ENCODE measurements at places on chromosomes 11 and 22.

DNA sequence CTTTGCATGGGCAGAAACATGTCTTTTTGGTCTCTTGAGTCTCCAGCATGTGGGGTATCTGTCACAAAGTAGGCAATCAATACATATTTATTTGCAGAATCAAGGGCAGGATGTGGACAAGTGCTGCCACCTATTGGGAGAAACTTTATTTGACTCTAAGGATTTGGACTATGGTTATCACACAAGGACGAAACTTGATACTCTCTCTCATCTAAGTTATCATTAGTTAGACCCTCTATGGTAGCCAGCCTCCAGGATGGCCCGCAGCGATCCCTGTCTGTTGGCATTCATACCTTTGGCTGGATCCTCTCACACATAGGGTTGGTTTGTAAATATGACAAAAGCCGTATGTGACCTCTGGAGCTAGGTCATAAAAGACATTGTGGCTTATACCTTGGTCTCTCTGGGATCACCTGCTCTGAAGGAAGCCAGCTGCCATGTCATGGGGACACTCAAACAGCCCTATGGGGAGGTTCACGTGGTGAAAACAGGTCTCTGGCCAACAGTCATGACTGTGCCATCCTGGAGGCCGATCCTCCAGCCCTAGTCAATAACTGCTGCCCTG is 1.1 kb upstream of the FBXO7 start:
- DNase-seq = no peak

DNA sequence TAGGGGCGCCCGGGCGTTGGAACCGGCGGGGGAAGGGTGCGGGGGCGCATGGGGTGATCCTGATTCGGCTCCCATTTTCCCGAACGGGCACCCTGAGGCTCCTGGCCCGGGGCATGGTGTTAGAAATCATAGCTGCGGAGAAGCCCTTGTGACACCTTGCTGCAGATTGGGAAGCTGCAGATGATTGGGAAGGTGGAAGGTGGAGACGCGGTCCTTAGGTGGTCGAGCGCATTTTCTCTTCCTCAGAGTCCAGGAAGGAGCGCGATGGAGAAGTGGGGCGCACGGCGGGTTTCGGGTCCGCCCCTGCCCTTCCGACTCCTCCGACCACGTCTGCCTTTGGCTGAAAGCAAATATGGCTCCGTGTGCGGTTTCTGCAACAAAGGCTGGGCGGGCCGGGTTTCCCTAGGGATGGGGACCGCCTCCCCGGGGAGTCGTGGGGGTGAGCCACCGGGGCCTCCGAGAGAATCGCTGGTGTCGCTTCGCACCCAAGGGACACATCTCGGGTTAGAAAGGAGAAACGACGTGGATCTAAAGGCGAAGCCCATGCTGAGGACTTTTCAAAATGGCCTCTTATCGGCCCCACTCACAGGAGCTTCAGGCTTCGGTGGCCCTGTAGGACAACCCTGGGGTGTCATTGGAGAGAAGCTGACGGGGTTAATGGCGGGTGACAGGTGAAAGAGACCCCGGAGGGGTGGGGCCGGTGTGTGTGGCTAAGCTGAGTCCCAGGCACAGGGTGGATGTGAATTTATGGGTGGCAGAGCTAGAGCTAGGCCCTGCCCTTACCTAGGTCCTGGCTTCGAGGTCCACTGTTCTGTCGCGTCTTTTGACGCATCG is 707 bp upstream of the FTH1 start:
- peak; percentile 64 for DNase-seq

- DNase-seq = no peak
Measured at GRCh38 chr11:35272391-35272902, 133.5 kb downstream of the CD44 start.

- DNase-seq = no peak
Measured at GRCh38 chr11:68090706-68091105, 30.5 kb downstream of the CHKA start.

- DNase-seq = no peak
Measured at GRCh38 chr11:16759857-16760508, 21.5 kb downstream of the C11orf58 start.

DNA sequence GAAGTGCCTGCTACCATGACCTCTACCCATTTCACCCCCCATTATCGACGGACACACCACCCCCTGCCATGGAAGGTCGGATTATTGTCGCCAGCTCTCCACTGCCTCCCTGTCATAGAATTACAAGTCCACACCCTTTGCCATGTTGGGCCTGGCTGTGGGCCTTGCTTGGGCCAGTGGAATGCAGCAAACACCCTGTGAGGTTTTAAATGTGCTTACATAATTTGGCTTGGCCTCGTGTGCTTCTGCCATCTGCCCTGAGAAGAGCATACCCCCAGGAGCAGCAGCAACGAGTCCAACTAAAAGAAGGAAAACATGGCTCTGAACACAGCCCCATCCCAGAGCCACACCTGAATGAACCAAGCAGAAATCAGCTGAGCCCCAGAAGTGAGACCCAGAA is 94.1 kb upstream of the PRDM11 start:
- DNase-seq = no peak

DNA sequence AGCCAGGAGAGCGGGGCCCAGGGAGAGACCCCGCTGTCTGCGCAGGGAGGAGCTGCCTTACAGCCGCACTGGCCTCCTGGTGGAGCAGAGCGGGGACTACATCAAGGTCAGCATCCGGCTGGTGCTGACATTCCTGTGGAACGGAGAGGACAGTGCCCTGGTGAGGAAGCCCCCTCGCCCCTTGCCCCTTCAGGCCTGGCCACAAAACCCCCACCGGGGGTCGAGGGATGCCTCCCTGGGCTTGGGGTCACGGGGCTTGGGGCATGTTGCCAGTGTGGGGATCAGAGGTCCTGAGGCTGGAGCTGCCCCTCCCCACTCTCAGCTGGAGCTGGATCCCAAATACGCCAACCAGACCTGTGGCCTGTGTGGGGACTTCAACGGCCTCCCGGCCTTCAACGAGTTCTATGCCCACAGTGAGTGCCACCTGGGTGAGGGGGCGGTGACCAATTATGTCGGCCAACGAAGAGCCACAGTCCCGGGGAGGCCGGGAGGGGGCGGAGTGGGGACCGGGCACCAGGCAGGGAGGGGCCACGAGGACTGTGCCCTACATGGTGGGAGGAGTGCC is 4.2 kb downstream of the MUC5B start:
- DNase-seq = peak; percentile 19

DNA sequence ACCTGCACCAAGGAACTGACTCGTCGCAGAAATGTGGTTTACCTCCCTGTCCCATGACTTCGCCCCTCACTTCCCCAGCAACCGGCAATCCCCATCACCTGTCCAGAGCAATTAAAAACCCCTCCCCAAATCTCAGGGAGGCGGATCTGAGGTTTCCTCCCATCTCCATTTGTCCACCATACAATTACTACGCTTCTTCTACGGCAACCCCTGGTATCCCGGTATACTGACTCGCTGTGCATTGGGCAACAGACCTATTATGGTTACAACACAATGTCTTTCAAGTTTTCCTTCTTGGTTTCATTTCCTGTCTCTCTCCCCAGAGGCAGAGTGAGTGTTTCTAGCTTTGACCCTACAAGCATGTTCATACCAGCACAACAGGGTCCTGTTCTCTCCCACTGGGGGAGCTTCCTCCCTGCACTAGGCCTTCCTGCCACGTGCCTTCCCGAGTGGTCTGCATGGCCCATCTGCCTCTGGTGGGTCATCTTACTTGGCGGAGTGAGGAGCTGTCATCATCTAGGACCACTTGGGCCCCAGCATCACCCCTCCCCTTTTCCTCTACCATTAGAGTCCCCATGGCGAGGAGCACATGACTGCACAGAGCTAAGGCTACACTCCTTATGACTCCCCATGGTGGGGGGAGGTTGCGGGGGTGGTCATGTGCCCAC is 30.3 kb upstream of the NAP1L4 start:
- no peak for DNase-seq

GRCh38 chr11:101759771-101760450 is 154.9 kb upstream of the CEP126 start:
- DNase-seq = no peak
